Aorta (tissue), 5 donors: ENCODE measurements at places on chromosomes 11 and 22.

DNA sequence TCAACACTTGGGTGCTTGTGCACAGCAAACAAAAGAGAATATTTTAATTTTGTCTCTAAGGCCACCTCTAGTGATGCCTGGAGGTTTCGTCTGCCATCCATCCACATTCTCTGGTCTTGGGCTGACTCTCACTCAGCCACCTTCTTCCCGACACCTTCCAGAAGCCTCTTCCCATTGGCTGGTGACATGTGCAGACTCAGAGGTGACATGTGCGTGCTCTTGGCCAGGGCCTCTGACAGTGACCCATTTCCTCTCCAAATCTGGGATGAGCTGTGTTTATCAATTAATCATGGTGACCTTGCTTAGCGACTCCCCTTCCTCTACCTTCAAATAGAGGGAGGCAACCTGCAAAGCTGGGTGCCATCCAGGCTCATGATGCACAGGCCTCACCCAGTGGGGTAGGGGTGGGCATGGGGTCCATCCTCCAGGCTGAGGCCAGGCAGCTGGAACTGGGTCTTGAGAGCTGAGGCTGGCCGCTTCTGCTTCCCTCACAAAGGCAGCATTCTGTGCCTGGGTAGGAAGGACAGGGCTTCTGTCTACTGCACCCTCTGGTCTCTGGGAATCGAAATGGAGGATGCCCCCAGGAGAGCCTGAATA, 91.8 kb downstream of the DHCR7 start:
- no peak for DNase-seq
- no peak overlapping the region for H3K4me3 ChIP-seq
- H3K27ac ChIP-seq, result no peak overlapping the region

- H3K27ac ChIP-seq, result no peak overlapping the region
- H3K4me3 ChIP-seq, result no peak overlapping the region
- H3K4me1 ChIP-seq, result no peaks in the 10 kb centered on the region
These were observed 28.3 kb downstream of the LARGE1 start for GRCh38 chr22:33891992-33892391.

- no peak overlapping the region for H3K27ac ChIP-seq
- H3K27me3 ChIP-seq, result no peaks in the 10 kb centered on the region
- H3K36me3 ChIP-seq, result no peaks in the 10 kb centered on the region
- H3K4me3 ChIP-seq, result no peak overlapping the region
- H3K4me1 ChIP-seq, result no peaks in the 10 kb centered on the region
These were observed 5.6 kb downstream of the TMA7B start for GRCh38 chr22:39965748-39966147.

GRCh38 chr11:6111673-6112072, 4.2 kb downstream of the OR56B4 start:
- DNase-seq, result no peak
- H3K4me3 ChIP-seq, result no peak overlapping the region
- H3K36me3 ChIP-seq, result no peaks in the 10 kb centered on the region
